ENCODE measurements at places on chromosomes 7 and 10.

GRCh38 chr7:123867225-123867624, 22.3 kb downstream of the HYAL4 start:
- DNase-seq = no peak

GRCh38 chr10:84196083-84196482, 1.7 kb downstream of the CDHR1 start:
- no peak for DNase-seq

- DNase-seq = peak; percentile 35
These were observed 489.4 kb upstream of the SORCS1 start for GRCh38 chr10:107653832-107654287.

- no peak for DNase-seq
These were observed 18.4 kb downstream of the CLDN12 start for GRCh38 chr7:90421651-90422050.

GRCh38 chr7:133556553-133556952, 303.7 kb downstream of the EXOC4 start:
- no peak for DNase-seq

DNA sequence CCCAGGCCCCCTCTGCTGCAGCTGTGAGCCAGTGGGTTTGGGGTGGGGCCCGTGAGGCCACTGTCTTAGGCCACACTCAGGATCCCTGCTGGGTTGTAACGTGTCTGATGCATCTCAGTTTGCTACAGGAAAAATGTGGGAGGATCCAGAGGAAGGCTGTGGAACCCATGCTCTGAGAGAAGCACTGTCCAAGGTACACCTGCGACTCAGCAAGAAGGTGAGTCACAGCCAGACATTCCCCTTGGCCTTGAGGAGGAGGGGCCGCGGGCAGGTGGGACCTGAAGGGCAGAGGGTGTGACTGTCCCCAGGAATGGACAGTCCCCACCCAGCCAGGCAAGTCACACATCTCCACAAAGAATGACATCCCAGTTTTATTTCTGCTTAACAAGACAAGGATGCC, 27.8 kb upstream of the C10orf120 start:
- DNase-seq = no peak

DNA sequence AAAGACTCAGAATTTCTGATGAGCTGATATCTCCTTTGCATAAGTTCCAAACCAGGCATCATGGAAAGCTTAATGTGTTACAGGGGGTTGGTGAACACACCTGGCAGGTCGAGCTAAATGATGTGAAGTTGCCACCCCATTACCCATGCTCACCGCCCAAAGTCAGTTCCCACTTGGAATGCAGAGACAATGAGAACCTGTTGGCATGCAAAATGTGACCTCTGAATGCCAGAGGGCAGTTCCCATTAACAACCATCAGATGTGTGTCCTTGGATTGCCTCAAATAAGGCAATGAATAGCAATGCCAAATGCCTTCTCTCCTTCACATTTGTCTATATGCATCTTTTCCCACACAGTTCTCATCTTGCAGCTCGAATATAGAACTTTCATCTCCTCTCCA, 190.7 kb downstream of the CDCA7L start:
- no peak for DNase-seq

DNA sequence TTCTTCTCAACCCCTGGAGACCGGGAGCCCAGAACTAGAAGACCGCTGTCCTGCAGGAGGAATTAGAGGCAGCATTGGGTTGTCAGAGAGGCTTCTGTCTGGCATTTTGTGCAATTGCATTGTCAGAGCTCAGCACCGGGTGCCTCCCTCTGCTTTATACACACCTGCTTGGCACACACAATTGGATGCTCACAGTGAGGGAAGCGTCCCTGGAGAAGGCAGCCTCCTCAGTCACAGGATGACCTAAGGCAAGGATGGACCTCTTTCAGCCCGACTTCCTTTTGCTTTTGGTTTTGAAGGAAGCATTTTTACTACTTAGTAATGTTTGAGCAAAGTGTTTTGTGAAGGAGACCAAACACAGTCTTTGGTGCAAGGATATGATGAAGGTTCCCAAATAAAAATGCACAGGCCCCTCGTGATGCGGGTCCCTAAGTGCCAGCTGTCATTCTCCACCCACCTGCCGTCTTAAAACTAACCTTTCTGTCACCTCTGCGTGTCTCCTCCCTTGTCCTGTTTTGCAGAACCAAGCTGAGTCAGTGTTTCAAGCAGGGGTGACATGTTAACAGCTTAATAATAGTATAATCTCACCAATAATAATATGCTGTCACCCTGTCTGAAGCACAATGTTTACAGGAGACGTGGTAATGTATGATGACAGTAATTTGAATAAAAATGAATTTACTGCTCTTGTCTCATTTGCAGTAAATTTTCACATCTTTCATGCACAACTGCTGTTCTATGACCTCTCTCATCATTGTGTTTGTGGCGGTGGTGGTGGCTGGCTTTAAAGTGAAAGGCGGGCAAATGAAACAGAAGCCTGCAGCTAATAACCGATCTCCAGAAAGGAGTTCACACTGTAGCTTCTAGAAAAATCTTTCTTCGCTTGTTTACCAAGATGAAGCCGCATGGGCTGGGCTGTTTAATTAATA, 430.2 kb upstream of the MKI67 start:
- DNase-seq = no peak

DNA sequence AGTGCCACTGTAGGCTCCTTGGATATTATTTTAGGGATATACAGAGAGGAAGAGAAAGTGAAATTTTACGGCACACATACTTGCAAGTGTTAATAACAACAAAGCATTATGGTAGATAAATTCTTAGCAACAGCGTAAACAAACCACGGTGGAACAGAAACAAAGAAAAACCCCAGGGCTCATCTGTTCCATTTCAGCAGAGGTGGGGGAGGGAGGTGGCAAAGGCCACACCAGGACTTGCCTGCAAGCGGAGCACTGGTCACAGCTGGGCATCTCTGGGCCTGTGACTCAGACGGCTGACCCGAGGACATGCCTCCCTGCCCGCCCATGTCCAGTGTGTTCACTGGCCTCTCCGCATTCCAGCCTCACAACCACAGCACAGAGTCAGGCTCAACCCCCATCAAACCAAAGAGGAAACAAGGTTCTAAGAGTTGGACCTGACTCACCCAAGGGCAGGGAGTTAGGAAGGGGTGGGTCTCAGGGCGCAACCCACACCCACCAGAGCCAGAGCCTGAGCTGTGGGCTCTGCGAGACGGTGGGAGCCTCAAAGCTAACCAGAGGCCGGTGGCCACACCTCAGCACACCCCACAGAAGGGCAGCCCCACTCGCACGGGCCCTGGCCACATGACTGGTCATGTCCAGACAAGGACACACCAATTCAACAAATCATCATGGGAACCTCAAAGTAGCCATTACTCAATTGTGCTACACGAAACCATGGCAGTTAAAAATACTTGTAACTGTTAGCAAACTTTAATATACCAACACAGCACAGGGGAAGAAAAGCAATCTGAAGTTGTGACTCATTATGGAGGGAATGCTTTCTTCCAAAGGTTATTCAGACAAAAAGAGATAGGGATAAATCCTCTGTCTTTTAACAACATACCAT, 10.7 kb downstream of the ESYT2 start:
- DNase-seq = peak; percentile 78

DNA sequence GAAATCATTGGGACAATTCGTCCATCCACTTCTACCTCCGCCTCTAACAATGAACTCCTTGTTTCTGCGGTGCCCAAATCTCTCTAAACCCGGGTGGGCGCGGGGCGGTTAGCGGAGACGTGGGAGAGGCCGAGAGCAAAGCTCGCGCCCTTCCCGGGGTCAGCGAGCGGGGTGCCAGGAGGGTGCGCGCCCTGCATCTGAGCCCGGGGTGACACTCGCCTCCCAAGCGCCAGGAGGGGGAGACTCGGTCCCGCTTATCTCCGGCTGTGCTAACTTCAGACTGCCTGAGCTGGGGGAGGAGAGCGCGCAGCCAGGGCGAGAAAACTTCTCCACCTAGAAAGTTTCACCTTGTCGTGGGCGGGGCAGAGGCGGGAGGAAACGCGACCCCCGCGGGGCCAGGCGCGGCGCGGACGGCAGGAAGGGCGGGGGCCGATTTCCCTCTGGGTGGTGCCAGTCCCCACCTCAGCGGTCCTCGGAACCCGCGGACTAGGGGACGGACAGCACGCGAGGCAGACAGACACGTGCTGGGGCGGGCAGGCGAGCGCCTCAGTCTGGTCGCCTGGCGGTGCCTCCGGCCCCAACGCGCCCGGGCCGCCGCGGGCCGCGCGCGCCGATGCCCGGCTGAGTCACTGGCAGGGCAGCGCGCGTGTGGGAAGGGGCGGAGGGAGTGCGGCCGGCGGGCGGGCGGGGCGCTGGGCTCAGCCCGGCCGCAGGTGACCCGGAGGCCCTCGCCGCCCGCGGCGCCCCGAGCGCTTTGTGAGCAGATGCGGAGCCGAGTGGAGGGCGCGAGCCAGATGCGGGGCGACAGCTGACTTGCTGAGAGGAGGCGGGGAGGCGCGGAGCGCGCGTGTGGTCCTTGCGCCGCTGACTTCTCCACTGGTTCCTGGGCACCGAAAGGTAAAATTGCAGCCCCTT, at the start of gene MET:
MET (plus strand) TSS at position 516 of the 915 bp plus-strand sequence. CDS start 26,889 bp downstream, outside the sequence.
- peak; percentile 81 for DNase-seq

DNA sequence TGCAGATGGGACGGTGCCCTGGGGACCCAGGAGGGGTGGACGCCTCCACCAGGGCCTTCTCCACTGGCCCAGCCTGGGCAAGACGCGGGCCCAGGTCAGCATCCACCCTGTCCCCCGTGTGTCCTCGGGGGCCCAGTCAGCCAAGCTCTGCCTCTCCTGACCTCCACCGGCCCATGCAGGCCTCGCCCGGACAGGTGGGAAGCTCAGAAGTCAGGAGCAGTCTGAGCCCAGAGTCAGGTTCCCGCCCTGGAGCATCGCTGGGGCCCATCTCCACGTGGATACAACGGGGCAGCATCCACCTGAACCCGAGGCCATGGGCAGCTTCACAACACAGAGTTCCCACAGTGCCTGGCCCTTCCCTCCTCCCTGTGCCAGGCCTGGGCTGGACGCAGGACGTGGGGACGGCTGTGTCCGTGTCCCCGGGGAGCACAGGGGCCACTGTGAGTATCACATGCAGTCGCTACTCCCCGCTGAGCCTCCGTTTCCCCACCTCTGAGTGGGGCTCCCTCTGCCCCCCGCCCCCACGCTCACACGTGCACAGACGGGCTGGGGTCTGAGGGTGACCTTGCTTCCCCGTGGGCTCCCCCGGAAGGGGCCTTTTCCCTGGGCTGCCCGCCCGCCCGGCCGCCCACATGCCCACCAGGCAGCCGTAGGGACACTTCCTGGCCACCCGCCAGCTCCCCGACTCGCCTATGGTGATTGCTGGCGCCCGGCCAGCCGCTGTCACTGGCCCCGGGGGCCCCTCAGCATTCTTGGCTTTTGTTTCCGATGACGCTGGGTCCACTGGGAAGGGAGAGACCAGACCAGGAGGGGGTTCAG, 64.3 kb downstream of the PDGFA start:
- DNase-seq = no peak

GRCh38 chr10:124756156-124756903, 12.2 kb upstream of the FAM53B start:
- no peak for DNase-seq

DNA sequence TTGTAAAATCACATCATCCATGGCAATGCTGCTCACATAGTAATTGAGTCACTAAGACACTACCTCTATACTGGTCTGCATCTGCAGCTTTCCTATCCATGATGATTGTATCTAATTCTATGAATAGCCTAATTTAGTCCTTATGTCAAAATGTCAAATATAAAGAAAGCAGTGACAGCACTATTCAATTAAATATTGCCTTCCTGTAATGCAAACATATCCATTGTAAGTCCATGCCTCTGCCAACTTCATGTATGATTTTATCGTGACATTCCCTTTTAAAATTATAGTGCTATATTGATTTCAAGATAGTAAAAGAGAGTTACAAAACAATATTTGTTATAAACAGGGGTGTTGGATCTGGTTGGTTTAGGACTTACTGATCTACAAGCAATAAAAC, 4.8 kb upstream of the SGPL1 start:
- no peak for DNase-seq

- DNase-seq = no peak
These were observed 261.6 kb upstream of the AOAH start for GRCh38 chr7:36985866-36986400.
